Cortex of kidney (tissue), 1 donor: ENCODE measurements at places on chromosomes 16 and 17.

DNA sequence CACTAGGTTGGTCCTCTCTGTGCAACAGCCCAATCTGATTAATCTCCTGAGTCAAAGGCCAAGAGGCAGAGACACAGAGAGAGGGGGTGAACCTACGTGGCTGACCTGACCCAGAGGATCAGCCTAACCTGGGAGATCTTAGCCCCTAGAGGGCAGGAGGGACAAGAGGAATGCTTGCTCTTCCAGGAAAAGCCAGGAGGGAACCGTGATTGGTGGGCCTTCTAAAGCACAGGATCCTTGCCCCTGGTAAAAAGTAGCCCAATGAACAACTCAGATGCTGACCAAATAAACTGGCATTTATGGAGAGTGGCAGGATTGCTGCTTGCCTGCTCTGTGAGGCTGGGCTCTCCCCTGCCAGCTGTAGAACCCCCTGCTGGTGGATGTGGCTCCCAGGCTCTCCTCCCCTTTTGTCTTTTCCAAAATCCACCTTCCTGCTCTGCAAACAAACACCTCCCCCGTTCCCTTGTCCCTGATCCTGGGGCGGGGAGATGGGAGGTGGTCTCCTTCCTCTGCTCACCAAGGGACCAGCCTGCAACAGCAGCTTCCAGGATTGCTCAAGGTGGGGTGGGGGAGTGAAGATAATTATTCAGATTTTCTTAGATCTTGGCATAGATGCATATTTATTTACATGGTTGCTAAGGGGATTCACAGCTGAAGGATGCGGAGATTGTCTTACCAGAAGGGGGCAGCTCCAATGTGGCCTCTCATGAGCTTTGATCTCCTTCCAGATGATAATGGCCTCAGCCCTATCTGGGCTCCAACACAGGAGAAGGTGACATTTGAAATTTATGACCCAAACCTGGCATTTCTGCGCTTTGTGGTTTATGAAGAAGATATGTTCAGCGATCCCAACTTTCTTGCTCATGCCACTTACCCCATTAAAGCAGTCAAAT lies 71.9 kb downstream of the SDR42E1 start:
- no peak for DNase-seq

DNA sequence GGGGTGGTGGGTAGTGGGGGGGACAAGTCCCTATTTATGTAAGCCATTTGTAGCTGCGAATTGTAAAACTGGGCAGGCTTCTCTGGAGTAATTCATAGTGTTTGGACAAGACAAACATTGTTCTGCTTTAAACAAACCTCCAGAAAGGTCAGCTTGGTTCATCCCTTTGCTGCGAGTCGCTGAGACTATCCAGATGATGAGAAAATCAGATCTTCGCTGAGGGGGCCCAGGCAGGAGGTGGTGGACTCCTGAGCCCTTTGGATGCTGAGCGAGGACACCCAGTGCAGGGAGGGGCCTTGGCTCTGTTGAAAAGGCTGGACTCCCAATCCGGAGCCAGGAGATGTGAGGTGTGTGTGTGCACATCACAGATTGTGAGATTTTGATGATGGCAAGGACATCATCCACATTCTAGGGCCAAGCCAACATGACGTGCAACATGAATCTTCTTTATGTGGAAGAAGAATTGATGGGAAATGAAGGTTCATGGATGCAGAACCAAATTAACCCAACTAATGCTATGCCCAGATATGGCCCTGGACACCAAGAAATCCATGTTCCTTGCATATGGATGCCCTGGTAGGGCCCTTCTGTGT lies 15.0 kb upstream of the NTN1 start:
- no peak for DNase-seq

GRCh38 chr17:33038740-33039139 lies 47.1 kb downstream of the SPACA3 start:
- DNase-seq: no peak

- no peak for DNase-seq
These were observed 16.4 kb downstream of the FBXL20 start for GRCh38 chr17:39385040-39385439.

- DNase-seq: no peak
These were observed 17.2 kb downstream of the NPTX1 start for GRCh38 chr17:80459234-80459633.

GRCh38 chr17:10612957-10613744 lies 44.0 kb downstream of the MYH3 start:
- no peak for DNase-seq

DNA sequence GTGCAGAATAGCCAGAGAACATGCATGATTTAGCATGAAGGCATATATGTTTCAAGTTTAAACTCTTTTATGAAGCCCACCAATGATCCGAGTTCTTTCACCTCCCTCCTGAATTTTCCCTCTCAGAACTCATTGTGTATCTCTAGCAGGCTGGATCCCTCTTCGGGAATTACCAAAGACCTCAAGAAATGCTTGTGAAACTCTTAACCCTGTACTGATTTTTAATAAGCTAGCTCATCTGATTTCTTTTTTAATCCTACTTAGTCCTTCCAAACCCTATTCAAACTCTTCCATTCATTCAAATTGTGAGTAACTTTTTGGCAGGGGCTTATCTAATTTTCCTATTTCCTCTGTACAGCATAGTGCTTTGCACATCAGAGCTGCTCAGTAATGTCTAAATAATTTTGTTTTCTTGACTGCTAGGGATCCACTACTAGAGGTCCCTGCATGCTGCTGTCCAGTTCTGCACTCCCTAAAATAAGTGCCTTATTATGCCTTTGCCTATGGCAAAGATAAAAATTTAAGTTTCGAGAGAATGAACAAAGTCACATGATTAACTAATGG lies 723.8 kb downstream of the CDH11 start:
- no peak for DNase-seq
